NCI-H2081 treated with DMSO at 0.1 percent for 48 hours (cell line): ENCODE measurements at places on chromosomes 12 and 14.

GRCh38 chr14:103803661-103804060 lies 43.7 kb downstream of the PPP1R13B start:
- DNase-seq = no peak

- no peak for DNase-seq
These were observed 1.4 kb downstream of the RIN3 start for GRCh38 chr14:92514844-92515514.

- no peak for DNase-seq
These were observed 201.9 kb downstream of the DAD1 start for GRCh38 chr14:22386924-22387775.

DNA sequence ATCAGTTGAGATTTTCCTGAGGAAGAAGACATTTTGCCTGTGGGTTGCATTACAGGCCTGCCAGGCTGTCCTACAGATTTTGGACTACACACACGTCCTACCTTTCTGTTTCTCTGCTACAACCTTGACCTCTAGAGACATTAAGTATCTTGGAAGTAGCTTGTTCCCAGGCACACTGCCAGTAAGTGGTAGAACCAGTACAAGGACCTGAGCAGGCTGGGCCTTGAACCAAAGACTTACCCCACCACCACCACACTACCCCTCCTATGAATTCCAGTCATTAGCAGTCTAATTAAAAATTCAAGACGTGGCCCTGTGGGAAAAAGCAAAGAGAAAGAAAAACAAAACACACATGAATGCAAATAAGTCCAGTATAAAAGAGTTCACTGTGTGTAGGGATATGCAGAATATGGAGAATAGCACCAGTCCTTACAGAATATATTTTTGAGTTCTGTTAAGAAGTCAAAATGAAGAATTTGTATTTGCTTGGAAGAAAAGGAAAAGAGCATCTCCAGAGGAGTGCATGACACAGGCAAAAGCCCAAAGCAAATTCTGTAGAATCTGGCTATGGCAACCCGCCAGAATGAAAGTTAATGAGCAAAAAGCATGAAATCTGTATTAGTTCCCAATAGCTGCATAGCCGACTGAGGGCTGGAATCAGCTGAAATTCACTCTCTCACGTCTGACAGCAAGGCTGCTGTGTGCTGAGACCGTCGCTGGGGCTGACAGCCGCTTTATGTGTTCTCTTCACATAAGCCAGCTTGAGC lies 74.3 kb upstream of the ST8SIA1 start:
- DNase-seq = no peak

GRCh38 chr14:96979611-96980074 lies 182.5 kb downstream of the VRK1 start:
- no peak for DNase-seq

DNA sequence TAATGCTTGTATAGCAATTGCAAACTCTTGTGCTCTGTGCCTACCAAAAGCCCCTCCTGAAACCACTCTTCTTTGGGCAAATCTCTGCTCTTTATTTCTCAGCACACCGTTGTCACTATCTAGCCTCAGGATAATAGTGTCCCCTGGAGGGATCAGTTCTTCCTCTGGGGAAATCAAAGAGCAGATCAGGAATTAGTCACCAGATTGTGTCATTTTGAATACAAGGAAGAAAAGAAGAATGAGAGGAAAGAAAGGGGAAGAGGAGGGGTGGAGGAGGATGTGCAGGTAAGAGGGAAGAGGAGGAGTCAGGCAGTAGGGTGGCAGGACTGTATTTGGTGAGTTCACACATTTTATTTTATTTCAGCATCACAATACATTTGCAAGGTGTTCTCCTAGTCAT lies 256.4 kb downstream of the GRIN2B start:
- no peak for DNase-seq

DNA sequence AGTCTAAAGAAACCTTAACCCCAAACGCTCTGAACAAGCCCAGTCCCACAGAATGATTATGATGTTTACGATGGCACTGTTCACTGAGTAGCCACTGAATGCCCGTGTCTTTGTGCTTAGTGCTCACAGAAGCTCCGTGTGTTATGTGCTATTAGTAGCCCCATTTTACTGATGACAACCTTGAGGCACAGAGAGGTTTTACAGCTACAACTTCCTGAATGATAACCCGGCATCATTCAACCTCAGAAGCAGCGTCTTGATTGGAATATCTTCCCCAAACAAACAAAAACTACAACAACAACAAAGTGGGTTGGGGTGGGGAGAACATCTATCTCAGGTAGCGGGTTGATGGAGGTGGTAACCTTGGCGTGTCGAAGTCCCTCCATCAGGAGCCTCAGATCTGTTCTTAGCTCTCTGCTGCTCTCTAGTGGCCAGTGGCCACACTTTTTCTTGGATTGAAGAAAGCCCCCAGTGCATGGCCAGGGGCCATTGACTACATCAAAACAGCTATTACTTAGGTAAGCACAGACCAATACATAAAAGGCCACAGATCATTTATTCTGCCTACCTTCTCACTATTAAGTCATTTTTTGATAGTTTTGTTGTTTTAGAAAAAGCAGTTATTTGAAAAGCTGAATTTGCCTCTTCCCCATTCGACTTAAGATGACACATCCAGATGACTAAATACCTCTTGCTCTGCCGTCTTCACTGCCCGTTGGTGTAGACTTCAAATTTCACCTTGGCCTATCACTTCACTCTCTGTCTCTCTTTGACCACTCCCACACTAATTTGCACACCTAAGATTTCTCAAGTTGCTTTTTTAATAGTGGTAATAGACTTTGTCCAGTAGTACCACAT lies 376.9 kb downstream of the GALC start:
- DNase-seq = no peak

DNA sequence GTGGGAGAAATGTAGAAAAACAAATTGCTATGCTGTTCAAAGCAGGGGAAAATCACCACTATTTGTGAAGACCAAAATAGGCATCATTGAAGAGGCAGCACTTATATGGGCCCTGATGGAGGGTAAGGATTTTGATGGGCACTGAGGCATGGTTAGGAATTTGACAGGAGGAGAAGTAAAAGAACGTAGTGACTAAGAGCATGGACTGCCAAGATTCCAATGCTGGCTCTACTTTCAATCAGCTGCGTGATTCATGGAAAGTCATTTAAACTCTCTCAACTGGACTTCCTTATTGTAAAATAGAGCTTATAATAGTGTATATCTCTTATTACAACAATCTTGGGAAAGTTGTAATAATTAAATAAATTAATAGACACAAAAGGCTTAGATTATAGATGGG lies 267.7 kb upstream of the G2E3 start:
- DNase-seq = no peak
